ENCODE measurements at places on chromosomes 13 and 19.

- no peak for DNase-seq
These were observed at the start of gene RGL3 for GRCh38 chr19:11418549-11419506. Gene RGL3, minus strand, starts transcription at chr19:11419314. Its CDS starts 36 bp downstream, at chr19:11419278.

GRCh38 chr19:55071913-55072312, 3.8 kb upstream of the EPS8L1 start:
- DNase-seq, result no peak

- no peak for DNase-seq
These were observed 69.4 kb downstream of the PSPC1 start for GRCh38 chr13:19713186-19713965.

DNA sequence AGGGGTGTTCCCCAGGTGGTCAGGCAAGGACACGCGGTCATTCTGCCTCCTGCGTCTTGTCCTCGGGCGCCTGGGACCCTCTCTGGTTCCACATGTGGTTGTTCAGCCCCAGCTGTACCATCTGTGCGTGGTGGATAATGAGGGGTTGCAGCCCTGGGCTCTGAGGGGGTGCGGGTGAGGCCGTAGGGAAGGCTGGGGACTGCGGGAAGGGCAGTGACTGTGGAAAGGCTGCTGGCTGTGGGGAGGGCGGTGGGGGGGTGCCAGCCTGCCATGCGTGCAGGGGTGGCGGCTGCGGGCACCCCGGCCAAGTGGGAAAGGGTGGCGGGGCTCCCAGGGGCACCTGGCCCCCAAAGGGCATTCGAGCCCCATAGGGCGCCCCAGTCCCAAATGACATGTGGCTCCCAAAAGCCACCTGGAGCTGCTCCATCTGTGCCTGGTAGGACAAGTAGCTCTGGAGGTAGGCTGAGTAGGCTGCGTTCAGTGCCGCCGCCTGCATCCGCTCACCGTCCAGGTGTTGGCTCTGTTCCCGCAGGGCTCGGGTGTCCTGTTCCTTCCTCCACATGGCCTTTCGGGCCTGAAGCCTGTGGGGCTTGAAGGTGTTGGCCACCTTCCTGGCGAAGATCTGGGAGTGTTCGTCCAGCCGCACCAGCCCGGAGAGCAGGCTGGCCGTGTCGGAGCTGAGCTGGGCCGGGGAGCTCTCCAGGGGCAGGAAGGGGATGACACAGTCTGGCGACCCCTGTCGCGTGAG, 15.1 kb downstream of the TICAM1 start:
- no peak for DNase-seq

- DNase-seq, result no peak
These were observed 5.5 kb upstream of the CCNE1 start for GRCh38 chr19:29806098-29806866.

GRCh38 chr13:75345193-75345592, 136.8 kb downstream of the TBC1D4 start:
- DNase-seq, result no peak

GRCh38 chr19:45439569-45440258, 16.0 kb upstream of the ERCC1 start:
- peak; percentile 64 for DNase-seq

GRCh38 chr13:33110713-33111413, 94.6 kb downstream of the KL start:
- no peak for DNase-seq

DNA sequence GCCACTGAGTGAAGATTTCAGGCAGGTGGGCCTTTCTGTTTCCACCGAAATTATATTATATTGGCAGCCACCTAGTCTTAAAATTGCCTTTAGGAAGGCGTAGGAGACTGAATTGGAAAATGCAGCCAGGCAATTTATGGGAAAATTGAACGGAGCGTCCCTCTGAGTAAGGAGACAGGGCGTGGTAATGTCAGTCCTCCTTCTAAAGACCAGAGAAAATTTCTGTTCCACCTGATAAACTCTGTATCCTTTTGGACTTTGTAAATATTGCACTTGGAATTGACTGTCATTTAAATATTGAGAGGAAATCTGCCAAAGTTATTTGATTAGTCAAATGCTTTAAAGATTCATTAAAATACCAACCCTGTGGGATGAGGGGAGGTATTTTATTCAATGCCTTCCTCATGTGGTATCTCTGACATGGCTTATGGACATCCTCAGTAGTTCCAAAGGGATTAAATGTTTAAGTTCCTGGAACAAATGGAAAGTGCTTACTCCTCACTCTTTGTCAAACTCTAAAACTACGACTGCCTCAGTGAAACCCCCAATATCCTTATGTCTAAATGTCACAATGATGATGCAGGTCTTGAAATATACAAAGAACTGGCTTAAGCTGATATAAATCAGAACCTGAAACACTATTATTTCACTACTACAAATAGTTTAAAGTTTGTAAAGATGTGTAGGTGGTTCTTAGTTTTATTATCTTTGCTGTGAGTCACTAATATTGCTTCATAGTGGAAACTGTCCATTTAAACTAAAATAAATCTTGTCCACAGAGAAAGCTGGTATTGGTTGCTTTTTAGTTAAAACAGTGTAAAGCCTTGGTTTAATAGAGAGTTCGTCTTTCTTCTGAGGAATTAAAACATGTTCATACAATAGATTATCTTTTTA, 203.2 kb downstream of the FGF14 start:
- no peak for DNase-seq

DNA sequence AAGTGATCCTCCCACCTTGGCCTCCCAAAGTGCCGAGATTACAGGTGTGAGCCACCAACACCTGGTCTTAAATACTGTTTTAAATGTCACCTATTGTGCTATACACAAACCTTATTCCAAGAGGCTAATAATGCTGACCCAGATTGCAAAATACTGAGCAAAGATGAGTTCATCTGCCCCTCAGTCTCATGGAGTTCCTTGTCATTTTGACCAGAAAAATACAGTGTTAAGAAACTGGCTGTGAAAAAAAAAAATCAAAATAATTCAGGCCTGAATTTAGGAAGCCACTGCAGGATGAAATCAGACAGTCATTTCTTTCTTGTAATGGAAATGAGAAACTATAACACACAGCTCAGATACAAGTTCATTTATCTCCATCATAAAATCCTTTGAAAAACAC, 59.9 kb downstream of the TBC1D4 start:
- no peak for DNase-seq

DNA sequence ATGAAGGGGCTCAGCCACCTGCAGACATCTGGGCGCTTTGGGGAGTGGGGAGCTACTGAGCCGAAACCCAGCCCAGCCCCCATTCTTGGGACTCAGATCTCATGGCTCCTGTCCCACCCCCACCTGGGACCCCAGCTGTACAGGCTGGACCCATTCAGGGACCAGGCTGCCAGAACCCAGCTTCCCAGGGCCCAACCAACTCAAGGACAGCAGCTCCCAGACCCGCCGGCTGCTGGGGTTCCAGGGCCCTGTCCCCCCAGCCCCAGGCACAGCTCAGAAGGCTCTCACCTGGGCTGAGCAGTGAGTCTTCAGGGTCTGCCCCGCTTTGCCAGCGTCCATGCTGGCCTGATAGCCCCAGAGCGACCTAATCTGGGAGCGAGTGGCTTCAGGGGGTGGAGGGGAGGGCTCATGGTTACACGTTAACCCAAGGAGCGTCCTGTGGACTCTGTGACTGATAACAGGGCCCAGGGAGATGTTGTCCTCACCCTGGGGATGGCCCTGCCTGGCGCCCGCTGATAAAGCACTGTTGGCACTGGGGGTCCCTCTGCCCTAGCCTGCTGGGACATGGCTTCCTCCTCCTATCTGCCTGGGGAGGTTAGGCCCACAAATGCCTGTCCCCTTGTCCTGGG, at the start of gene TMEM86B:
Gene TMEM86B, minus strand, starts transcription at position 361 of the 629 bp plus-strand sequence. Its CDS starts 22 bp downstream, at position 339.
- no peak for DNase-seq

- DNase-seq, result no peak
These were observed 150.3 kb downstream of the SLITRK5 start for GRCh38 chr13:87821512-87821911.

DNA sequence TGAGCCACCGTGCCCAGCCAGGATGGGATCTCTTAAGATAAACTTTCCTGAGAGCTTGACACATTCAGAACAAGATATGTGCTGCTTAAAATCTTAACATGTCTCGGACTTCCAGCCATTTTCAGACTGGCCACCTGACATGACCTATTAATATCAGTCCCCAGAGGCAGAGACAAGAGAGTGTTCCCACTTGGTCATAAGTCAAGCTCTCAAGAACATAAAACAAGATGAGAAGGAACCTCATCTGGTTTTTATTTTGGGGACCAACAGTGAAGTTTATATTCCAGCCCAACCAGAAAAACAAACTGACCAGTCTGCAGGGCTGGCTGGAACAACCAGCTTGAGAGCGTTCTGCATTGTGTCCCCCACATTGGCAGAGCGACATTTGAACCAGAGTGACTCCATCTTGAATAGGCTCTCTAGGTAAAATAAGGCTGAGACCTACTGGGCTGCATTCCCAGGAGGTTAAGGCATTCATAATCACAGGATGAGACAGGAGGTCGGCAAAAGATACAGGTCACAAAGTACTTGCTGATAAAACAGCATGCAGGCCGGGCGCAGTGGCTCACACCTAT, 21.8 kb upstream of the PLEKHF1 start:
- DNase-seq, result no peak

GRCh38 chr19:46901701-46902401, 41.1 kb downstream of the ARHGAP35 start:
- DNase-seq, result no peak

- DNase-seq, result no peak
These were observed 110.9 kb downstream of the IER2 start for GRCh38 chr19:13260883-13261653.

DNA sequence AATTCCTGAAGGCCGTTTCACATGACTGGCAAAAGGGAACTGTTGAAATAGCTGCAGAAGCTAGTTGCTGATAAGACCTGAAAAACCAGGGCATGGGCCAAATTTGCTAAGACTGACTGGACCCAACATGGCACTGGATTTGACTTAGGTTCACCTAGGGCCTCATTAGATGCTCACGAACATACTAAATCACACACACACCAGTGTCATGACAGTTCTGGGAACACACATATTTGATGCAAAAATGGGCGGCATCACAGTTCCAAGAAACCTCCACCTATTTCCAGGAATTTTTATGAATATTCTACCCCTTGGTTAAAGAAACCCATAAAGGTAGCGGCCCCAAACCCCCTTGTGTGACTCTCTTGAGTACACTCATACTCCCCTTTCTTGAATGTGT, 99.6 kb upstream of the OBI1 start:
- DNase-seq, result no peak

DNA sequence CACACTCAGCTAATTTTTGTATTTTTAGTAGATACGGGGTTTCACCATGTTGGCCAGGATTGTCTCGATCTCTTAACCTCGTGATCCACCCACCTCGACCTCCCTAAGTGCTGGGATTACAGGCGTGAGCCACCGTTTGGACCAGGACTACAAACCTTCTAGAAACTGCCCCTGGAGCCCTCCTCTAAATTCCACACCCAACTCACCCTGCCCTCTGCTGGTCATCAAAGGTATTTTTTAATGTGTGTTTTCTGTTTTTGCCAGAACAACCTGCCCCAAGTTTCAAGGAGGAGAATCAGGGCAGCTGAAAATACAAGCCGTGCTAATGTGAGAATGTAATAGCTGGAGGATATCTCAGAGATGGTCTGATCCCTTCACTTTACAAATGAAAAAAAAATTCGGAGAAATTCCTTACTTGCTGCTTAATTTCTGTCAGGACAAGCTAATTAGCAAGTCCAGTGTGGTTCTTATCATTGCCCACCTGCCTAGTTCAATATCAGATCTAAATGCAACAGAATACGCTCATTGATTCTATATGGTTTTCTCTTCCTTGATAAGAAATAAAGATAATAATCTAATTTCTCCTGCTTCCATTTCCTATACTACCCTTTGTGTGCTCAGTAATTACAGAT, 4.1 kb downstream of the ATP8A2 start:
- peak; percentile 20 for DNase-seq

GRCh38 chr13:110323172-110323891, 16.2 kb downstream of the COL4A2 start:
- no peak for DNase-seq

DNA sequence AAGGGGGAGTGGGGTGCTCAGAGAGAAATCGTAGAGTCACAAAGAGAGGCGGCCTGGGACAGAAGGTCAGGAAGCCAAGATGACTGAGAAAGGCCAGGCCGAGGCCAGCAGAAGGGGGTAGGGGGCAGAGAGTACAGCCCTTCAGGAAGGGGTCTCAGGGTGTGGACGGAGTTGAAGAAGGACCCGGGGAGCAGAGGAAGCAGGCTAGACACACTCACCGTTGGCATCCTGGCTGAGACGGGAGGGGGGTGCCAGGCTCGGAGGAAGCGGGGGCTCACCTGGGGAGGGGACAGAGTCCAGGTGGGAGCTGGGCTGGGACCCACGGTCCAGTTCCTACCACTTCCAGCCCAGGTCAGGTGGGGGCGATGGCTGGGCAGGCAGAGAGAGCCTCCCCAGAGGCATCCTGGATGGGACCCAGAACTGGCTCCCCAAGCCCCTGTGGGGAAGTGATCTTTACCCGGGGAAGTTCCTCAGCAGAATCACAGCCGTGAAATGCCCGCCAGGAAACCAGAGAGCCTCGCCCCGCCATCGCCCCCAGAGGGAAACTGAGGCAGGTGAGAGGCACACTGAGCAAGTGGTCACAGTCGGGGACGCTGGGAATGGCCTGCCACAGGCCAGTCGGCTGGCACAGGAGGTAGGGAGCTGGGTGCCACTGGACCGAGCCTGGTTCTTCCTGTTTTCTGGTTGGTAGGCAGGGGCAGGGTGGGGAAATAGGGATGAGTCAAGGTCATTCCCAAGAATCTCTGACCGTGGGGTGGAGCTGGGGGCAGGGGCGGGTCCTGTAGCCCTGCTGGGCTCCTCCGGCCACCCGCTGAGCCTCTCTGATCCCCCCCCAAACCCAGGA, 1.4 kb downstream of the MATK start:
- DNase-seq, result no peak

DNA sequence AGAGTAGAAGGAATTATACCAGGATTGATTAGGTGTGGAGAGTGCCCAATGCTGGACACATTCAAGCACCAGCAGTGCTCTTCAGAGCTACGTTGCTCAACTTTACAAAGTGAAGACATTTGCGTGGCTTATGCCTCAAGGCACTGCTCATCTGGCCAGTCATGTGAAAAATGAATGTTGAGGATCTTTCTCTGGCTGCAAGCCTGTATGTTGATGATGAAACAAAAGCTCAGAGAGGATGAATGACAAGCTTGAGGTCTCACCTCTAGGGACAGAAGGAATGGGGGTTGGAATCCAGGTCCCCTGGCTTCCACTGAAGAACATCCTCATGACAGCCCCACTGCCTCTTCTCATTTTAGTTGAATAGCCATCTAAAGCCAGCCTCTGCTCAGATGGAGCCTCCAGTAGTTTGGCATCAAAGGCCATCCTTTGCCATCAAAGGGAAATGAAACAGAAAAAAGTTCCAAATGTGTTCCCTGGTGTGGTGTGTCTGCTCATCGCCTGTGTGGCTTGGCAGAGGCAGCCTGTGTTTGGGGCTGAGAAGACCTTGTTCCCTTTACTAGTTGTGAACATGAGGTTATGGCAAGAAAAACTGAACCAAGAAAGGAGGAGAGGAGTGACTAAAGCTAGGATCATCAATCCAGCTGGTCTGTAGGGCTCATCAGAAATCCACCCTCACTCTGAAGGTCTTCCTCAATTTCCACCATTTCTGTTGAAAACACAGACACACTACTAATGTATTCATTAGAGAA, 114.0 kb upstream of the KL start:
- no peak for DNase-seq
